Upper lobe of left lung (tissue), 6 donors: ENCODE measurements at places on chromosomes 16 and 17. TPM values are rescaled to one million over a fixed set of nuclear protein-coding genes. Genes with fewer than 3 reads are reported as not detected.
A peak's percentile ranks its signal among the peaks of the same experiment; 100 is the strongest.

DNA sequence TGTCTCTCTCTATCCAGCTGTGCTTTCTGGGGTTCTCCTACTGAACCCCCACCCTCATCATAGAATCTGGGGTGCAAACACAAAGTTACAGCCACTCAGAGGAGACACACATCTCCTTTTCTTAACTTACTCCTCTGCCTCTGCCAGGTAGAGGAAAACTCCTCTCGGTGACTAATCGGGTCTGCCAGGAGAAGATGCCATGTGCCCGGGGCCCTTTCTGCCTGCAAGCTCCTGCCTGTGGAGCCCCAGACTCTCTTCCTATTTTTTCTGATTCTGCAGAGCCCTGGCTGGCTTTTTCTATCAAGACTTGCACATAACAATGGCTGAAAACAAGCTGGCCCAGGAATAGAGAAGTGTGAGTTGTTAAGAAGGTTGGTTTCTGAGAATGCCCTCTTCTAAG is 10.4 kb downstream of the SLC6A4 start:
- no peak for DNase-seq

GRCh38 chr17:66830451-66830850 is 4.5 kb upstream of the CACNG5 start:
- no peak for DNase-seq

GRCh38 chr17:43025766-43026537 is 921 bp downstream of the RND2 start:
- no peak for DNase-seq

- DNase-seq = no peak
Observed at GRCh38 chr16:349211-349610, 3.3 kb downstream of the AXIN1 start.

DNA sequence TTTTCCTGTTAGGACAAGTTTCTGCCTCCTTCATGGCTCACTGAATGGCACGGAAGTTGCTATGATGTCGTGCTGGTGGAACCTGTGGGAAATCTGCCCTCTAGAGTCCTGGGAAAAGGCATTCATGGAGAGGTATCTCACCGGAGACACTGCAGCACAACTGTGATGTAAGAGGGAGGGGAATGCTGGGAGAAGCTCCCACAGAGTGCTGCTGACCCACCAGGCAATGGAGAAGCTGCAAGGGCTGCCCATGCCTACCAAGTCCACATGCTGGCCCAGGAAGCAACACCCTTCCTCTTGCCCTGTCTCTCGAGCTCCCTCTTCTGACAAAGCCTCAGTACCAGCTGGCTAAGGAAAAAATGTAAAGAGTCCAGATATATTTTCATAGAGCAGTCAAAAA is 45.2 kb upstream of the SLC5A11 start:
- no peak for DNase-seq

DNA sequence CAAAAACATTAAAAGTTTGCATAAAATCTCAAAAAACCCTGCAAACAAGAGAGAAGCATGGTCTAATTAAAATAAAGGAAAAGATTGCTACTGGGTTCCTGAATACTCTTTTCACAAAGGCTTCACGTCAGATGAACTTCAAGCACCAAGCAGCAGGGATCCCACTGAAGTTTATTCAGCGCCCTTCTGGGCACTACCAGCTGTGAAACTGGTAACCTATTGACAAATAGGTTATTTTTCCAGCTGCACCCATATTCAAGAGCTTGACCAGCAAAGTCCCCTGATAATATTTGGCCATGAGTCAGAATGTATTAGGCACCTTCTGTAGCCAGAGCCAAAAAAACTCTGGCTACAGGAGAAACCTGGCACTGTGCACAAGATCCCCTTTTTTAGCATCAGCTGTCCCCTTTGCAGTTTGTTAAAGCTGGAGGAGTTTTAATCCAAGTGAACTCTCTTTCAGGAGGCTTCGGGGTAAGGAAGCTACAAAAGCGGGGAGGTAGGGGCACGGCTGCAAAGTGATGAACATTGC is 60.3 kb downstream of the GRIN2A start:
- no peak for DNase-seq

- peak; percentile 98 for DNase-seq
Observed at GRCh38 chr17:42677921-42678781, 1.4 kb upstream of the PLEKHH3 start.

DNA sequence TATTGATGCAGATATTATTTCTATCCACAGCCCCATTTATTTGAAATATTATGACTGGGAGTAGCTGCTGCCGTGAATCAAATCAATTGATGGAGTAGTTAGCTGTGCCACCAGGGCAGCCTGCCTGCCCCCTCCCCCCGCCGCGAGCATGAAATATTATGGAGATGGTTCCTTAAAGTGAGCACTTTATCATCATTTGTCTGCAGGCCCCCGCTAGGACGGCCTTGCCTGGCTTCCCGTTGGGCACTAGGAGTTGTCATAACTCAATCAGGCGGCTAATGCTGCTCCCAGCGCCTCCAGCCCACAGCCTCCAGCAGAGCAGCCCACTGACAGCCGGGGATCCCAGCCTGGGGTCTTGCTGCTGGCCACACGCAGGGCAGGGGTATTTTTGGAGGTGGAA is 173.9 kb downstream of the SALL1 start:
- no peak for DNase-seq

GRCh38 chr17:58315281-58315711 is 13.3 kb downstream of the TSPOAP1 start:
- DNase-seq = no peak

DNA sequence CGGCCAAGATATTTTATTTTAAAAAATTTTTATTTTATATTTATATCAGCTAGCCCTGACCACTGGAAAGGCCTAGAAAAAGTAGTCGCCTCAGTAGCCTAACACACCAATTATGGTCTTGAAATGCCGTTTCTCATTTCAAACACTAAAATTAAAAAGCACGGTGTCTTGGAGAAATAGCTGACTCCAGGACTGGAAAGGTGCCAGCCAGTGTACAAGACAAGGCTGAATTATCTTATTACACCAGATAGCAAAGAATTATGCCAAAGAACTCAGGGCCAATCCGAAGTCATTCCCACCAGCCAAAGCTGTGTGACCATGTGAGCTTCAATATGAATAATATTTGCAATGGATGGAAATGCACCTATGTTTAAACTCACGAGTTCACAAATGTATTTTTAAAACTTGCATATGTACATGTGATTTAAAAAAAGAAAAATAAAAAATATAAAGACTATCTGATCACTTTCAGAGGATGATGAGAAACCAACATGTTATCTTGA is 19.9 kb upstream of the ATP2C2 start:
- no peak for DNase-seq

- no peak for DNase-seq
Observed at GRCh38 chr17:78616946-78617345, 39.8 kb upstream of the DNAH17 start.

DNA sequence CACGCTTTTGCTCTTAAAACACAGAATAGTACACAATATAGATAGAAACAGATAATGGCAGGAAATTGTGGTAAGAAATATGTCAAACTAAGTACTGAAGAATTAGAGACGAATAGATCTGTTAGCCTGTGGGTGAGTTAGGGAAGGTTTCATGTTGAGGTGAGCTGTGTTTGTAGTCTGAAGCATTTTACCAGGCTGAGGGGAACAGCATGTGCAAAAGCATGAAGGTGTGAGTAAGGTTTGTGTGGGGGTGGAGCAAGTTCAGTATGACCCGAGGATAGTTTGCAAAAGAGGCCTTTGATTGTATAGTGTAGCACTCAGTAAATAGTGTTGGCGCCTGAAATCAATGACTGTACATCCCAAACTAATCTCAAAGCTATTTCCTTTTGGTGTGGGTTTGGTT is 13.8 kb downstream of the IGSF6 start:
- DNase-seq = no peak

DNA sequence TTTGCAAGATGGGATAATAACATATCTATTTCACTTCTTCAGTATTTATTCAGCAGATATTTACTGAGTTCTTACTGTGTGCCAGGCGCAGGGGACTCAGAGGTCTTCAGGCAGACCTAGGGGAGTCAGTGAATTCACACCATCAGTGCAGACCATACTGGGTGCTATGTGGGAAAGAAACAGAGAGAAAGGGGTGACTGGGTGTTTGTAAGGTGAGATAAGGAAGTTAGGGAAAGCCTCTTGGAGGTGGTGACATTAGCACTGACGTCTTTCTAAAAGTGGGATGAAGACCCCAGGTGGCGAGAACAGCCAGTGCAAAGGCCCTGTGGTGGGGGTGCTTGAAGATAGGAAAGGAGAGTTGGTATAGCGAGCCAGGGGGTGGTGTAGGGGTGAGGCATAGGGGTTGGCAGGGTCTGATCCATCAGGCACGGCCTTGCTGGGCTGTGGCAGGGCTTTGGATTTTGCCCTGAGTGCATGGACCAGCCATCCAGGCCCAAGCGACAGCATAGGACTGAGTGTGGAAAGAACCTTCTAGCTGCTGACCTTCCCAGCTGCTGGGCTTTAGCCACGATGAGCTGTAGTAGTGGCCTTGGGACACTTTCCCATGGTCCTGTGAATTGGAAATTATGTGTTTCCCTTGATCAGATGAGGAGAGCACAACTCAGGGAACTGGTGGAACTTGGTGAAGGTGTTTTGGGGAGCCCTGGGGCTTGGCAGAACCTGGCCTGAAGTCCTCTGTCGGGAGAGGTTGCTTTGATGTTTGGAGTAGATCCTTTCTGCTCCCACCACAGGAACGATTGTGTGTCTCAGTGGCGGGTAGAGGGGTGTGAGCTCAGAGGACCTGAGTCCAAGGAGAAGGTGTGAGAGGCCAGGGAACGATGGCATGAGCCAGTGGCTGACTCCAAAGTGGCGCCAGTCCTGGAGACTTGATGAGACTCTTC is 3.9 kb upstream of the SOCS1 start:
- DNase-seq = no peak

GRCh38 chr16:66920924-66921680 is 2.4 kb upstream of the CDH16 start:
- no peak for DNase-seq

GRCh38 chr17:31724619-31725018 is 134.4 kb downstream of the COPRS start:
- DNase-seq = no peak

- no peak for DNase-seq
Observed at GRCh38 chr16:76237471-76237870, 39.7 kb upstream of the CNTNAP4 start.

GRCh38 chr16:86085795-86086194 is 186.8 kb downstream of the IRF8 start:
- DNase-seq = no peak

DNA sequence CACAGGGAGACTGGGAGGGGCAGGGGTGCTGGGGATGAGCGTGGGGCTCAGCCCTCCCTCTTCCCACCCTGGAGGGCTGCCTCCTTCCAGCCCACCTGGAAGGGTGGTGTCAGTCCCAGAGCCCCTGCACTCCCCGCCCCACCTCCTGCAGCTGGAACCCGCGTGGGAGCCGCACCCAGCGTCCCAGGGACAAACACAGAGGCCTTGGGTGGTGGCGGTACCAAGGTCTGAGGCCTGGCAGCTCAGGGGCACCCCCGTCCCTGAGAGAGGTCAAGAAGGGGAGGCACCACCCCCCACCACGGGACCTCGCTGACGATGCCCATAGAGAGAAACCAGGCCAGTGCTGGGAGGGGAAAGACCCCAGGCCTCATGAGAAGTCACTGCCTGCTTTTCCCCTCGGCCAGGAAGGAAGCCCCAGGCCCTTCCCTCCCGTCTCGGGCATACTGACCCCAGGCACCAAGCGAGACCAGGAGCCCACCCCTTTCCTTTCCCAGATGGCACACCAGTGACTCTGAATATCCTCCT is 4.1 kb downstream of the HS3ST6 start:
- DNase-seq = no peak

- no peak for DNase-seq
Observed at GRCh38 chr17:36647636-36648035, 46.3 kb downstream of the MRM1 start.

- no peak for DNase-seq
Observed at GRCh38 chr17:44324092-44324570, 492 bp downstream of the SLC25A39 start.

- DNase-seq = peak; percentile 26
Observed at GRCh38 chr16:15034266-15035162, 21.4 kb downstream of the NTAN1 start.

DNA sequence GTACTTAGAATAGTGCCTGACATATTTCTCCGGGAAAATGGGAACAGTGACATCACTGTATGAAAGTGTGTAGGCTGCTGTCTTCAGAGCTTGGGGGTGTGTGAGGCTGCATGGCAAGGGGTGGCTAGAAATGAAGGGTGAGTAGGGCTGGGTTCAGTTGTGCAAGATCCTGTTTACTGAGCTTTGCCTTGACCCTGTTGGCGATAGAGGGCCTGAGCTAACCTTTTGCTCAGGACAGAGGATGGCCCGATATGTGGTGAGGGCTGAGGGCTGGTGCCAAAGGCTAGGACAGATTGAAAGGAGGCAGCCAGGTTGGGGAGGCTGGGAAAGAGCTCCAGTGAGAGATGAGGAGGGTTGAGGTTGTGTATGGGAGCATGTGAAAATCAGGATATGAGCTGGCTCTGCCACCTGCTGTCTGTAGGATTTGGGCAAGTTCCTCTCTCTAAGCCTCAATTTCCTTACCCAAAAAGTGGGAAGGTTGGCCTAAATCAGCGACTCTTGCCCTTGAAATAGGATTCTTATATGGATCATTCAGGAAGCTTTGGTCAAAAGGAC is 6.0 kb upstream of the CCL1 start:
- no peak for DNase-seq

DNA sequence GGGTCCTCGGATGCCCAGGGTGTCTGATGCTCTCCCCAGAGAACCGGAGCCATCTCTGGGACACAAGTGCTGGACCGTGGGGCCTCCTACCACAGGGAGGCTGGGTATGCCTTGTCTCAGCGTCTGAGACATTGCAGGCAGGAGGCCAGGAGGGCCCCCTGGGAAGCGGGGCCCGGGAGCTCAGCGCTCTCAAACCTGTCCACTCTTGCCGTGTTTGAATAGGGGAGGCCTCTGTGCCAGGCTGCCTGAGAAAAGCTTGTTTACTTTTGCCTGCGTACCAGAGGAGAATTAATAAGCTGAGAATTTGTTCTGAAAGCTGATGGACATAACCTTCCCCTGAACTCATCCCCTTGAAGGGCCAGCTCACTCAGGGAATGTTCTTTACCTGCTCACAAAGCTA is 163.8 kb downstream of the NTN1 start:
- DNase-seq = no peak

- DNase-seq = peak; percentile 60
Observed at GRCh38 chr16:1527836-1528811, 5.3 kb upstream of the TMEM204 start.

GRCh38 chr17:34820922-34821321 is 140.3 kb downstream of the CCT6B start:
- no peak for DNase-seq

Gene TP53TG3F
- not detected for total RNA-seq

Gene CCL23
- 16.6 TPM for total RNA-seq

Gene KRTAP16-1
- total RNA-seq = not detected

Gene GINS2
- 0.91 TPM for total RNA-seq

Gene WWOX
- total RNA-seq = 18.7 TPM

Gene IL4R
- 154 TPM for total RNA-seq

Gene RNU2-1
- total RNA-seq = 5,003 TPM

Gene TEKT3
- total RNA-seq = 1.7 TPM

Gene NOTUM
- 0.89 TPM for total RNA-seq
